ENCODE measurements at places on chromosomes 4 and X.

- no peak for DNase-seq
These were observed 239.3 kb downstream of the C4orf33 start for GRCh38 chr4:129335276-129335675.

DNA sequence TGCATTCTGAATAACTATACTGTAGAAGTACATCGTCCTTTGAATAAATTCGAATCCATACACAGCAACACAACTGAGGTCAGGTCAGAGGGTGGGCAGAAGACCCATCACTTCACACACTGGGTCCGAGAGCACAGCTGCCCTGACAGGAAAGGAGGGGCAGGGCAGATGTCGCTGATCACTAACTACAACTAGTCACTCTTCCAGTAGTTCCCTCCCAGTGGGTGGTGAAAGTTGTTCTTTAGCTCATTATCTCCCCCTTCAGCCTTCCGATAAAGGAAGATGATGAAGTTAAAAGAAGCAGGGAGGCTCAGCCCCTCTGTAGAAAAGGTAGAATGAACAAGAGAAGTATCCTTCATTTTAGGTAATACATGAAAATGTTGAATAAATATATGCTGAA lies 278.9 kb downstream of the INPP4B start:
- no peak for DNase-seq

DNA sequence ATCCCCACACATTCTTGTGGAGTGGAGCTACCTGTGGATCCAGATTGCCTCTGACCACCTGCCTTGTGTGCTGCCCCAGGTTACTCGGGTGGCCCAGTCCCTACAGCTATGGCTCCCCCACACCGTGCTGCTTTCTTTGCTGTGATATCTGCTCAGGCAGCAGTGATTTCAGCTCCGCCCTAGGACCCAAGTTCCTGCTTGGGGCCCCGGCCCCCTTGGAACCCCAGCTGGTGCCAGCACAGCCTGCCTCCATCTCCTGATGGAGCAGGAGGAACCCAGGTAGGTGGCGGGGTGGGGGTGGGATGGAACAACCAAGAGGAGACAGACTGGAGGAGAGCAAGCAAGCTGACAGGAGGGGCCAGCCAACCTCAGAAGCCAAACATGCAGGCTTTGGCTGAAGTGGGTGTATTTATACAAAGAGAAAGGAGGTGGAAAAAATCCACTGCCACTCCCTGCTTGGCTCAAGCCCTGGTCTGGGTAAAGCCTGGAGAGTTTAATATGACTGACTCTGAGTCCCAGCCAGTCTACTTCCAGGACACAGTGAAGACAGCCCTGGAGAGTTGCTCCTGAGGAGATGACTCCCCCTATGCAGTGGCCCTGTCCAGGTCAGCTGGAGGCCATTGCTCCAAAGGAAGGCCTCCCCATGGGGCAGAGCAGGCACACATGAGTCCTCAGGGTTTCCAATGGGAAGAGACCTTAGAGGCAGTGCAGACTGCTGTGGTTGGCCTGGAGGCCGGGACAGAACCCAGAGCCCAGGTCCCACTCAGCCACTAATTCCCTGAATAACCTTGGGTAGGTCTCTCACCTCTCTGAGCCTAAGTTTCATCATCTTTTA lies 197.1 kb upstream of the MAMLD1 start:
- DNase-seq, result no peak

DNA sequence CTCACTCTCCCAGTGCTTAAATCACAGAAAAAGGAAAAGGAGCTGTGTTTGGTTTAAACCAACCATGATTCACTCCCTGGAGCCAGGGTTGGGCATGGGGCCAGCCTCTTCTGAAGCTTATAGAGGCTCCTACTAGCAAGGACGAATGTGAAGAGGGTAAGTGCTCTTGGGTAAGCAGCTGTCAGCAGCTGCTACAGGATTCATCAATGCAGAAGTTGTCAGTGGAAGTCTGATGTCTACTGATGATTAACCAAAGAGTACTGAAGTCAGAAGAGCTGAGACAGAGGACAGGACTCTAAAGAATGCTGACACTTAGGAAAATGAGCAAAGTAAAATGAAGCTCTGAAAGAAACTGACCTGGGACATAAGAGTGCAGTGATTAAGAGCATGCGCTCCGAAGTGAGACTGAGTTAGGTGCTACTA lies 32.7 kb upstream of the JADE1 start:
- peak; percentile 70 for DNase-seq

DNA sequence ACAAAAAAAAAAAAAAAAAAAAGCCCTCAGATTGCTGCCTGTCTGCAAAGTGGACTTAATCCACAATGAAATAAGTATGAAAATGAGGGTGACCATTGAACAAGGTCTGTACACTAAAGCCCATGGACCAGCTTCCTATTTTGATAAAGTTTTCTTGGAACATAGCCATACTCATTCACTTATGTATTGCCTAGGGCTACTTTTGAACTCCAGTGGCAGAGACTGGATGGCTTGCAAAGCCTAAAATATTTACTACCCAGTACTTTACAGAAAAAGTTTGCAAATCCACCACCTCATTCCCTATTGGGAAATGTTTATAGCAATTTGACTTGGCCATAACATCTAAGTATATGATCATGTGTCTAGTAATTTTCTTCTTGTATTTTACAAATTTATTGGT lies 481.7 kb downstream of the NAF1 start:
- no peak for DNase-seq

DNA sequence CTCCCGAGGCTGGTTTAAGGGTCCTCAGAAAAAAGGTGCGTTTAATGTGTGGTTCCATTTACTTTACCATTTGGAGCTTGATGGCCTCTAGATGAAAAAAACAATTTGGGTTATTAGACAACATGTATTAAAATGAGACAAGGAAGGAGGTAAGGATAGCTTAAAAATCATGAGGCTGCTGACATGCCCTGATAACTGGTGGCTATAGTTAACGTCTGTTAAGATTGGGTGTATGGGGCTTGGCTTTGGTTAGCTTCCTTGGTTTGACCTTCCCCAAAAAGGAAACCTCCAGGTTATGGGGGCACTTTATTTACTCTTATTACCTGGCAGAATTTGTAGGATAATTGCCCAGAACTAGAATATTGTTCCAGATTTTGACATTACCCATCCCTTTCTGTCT lies 51.5 kb downstream of the HMGB2 start:
- DNase-seq, result no peak

DNA sequence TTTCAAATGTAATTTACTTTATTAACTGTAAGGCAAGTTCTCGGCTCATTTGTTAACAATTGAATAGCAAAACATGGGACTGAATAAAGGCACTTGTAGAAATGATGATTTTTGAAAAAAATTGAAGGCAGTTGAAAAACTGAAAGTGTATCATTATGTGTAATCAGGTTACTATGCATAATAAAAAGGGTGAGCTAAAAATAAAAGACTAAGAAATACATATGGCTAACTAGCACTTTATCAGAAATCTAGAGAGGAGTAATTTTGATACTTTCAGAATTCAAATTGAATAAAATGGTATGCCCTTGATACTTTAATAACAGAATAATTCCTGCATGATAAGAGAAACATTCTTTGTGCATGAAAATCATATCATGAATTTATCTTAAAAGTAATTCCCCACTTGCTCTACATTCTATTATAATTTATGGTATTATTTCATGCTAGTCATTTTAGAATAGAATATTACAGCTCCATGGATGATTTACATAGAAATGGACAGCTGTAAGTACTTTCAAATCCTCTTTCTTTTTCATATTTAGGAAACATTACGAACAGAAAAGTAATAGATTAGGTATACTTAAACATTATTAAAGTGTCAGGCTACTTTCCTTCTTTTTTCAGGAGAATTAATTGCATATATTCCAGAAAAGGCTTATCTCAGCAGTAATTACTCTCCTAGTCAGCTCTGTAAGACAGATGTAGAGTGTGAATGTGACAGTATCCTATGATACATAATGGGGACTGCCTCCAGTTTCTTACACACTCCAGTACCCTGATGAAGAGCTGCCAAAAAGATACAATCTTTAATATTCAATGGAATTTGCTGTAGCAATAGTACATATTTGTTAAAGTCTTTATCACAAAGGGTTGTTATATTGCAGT lies 697.3 kb downstream of the CCSER1 start:
- DNase-seq, result no peak
